ENCODE measurements at places on chromosomes 12 and 14.

DNA sequence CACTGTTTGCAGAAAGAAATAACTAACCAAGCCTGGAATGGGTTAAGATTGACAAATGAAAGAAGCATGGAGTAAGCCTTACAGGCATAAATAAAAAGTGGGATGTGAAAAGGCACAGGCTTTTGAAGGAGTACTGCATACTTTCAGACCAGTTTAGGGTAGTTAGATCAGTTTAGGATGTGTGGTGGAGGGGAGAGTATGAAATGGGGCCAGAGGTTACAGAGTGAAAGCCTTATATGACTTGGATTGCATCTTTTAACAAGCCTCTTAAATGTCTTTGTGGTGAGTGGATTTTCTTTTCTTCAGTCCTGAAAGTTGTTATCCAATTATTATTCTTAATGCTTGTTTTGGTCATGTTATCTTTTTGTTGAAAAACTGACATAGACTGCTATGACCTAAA lies 52.2 kb upstream of the TRHDE start:
- DNase-seq: no peak

DNA sequence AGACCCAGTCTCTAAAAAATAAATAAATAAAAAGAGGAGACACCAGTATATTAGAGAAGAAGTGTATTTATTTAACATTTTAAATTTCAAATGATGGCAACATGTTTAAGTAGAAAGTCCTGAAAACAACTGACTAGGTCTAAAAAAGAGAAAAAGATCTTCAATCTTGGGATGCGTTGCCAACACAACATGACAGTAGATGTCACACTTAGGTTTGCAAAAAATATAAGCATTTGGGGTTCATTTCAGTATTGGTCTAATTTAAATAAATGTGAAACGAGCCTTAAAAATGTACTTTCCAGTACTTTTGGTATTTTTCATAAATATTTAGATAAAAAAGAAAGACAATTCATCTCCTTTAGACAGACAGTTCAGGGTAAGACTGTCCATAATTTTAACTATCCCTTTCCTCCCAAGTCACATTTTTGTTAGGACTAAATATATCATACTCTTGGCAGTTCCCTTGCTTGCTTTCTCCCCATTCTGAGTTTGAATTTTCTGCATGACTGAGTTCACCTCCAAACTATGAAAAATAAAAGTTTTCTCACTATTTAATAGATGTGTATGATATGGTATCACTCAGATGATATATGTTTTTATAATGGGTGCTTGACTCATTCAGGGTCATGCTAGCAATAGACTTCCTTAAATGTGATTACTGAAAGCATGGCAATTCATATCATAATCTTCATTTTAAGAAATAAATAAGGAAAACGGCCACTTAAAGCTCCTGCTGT lies 4.3 kb downstream of the C14orf93 start:
- no peak for DNase-seq

GRCh38 chr12:51926718-51927117 lies 19.4 kb downstream of the ACVRL1 start:
- no peak for DNase-seq

DNA sequence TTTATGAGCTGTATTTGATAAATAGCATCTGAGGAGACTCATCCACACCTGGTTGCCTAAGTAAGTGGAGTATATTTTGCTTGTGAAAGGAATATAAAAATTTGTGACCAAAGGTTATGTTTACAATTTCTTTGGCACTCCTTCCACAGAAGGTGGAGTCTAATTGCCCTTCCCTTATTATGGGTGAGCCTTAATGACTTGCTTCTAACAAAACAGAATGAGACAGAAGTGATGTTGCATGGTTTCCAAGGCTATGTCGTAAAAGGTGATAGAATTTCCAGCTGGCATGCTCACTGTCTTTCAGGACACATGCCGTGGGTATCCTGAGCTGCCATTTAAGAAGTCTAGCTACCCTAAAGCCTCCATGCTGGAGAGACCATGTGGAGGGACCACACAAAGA lies 116.8 kb upstream of the ABCD2 start:
- DNase-seq: no peak

DNA sequence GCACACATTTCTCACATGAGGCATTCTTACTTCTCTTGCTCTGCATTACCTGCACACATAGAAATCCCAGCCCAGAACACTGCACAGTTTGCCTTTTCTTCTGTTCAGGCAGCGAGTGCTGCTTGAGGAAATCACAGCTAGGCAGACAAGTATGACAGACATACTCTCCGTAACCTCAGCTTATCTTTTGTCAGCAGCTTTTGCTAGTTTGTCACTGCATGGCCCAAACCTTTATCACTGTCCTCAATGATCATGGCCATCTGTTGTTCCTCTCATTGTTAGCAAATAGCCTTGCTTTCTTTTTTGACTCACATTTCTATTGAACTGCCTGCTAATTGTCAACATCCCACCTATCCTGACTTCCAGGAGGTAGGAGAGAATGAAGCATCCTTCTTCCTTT lies 5.3 kb downstream of the ZNF10 start:
- no peak for DNase-seq

Data from cerebellar nuclear complex (tissue), 1 donor.